ENCODE measurements at places on chromosomes 3 and 15.
A peak's percentile ranks its signal among the peaks of the same experiment; 100 is the strongest.

GRCh38 chr15:96421178-96421601 is 90.7 kb downstream of the NR2F2 start:
- DNase-seq, result peak; percentile 50

- no peak for DNase-seq
These were observed 554.5 kb upstream of the TBL1XR1 start for GRCh38 chr3:177751770-177752169.

GRCh38 chr15:63264688-63265293 is 12.6 kb upstream of the APH1B start:
- DNase-seq, result no peak

- DNase-seq, result peak; percentile 52
These were observed 103.7 kb downstream of the MYH15 start for GRCh38 chr3:108406661-108407206.

GRCh38 chr3:112114576-112115160 is 18.4 kb downstream of the GCSAM start:
- no peak for DNase-seq

DNA sequence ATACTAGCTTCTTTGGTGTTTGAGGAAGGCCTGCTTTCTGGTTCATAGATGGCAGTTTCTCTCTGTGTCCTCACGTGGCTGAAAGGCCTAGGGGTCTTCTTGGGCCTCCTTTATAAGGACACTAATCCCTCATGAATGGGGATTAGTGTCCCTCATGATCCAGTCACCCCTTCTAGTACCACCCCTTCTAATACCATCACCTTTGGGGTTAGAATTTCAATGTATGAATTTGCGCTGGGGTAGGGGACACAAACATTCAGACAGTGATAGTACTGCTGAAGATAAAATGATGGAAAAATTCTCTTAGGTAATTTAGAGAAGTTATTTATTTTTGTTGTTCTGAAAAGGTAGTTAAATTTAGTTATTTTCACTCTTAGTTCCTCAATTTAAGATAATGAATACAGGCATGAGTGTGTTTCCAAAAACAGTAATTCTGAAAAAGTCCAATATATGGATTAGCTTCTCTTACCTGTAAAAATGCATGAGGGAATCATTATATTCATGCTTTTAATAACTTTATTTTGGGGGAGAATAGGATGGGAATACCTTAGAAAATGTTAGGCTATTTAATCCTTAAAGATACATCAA is 103.6 kb downstream of the FNDC3B start:
- DNase-seq, result peak; percentile 64
